ENCODE measurements at places on chromosomes 6 and 20.
A peak's percentile ranks its signal among the peaks of the same experiment; 100 is the strongest.

DNA sequence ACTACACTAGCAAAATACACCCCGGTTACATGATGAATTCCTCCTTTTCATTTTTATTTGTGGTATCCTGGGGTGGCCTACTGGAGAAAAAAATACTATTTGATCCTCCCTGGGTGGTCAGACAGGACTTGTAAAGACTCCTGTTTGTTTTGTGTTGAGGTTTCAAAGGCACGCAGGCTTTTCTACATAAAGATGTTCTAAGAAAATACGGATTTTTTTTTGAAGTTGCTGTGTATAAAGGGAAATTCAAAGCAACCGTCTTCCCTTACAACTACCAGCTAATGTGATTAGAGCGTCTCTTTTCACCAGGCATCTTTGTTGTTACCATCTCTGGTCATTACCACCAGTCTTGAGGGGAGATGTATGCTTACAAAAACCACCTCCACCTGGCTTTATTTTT, 187.1 kb downstream of the SOX4 start:
- peaks cover 6% of the 10 kb centered on the region for H3K27me3 ChIP-seq
- H3K4me1 ChIP-seq, result no peaks in the 10 kb centered on the region
- H3K27ac ChIP-seq, result no peak overlapping the region
- no peak for DNase-seq
- H3K4me3 ChIP-seq, result no peak overlapping the region

- DNase-seq, result no peak
- peaks cover 13% of the 10 kb centered on the region for H3K27me3 ChIP-seq
- H3K4me1 ChIP-seq, result no peaks in the 10 kb centered on the region
Measured at GRCh38 chr6:138862456-138862855, 66.6 kb downstream of the ECT2L start.

GRCh38 chr20:38104285-38104684, 60.8 kb downstream of the TGM2 start:
- H3K4me3 ChIP-seq, result no peak overlapping the region
- no peaks in the 10 kb centered on the region for H3K27me3 ChIP-seq
- no peaks in the 10 kb centered on the region for H3K4me1 ChIP-seq
- no peak overlapping the region for H3K27ac ChIP-seq
- no peak for DNase-seq

DNA sequence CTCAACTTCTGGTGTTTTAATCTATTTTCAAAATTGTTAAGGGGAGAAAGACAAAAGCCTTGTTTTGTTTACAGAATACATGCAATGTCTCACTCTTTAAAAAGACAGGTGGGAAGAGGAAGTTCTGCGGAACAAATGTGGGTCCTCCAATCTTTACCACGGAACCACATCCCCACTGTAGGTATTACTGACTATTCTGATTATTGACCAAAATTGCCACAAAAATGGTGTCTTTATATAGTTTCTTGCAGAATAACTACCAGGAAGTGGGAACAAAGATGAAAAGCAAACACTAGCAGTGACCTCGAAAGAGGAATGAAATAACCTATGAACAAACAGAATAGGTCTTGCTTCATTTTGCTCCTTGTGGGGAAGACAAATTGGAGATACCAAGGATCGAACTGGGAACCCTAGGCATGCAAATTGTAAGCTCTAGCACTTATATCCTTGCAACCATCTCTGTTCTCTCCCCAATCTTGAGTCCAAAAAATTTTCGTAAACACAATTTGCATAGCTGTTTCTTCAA, 106.7 kb downstream of the GPX5 start:
- DNase-seq, result no peak
- H3K36me3 ChIP-seq, result no peaks in the 10 kb centered on the region
- H3K27me3 ChIP-seq, result peaks cover 61% of the 10 kb centered on the region
- H3K4me1 ChIP-seq, result peaks cover 4% of the 10 kb centered on the region
- no peak overlapping the region for H3K4me3 ChIP-seq

GRCh38 chr6:89146718-89147700, 1.2 kb downstream of the PM20D2 start:
- H3K4me1 ChIP-seq, result peaks cover 11% of the 10 kb centered on the region
- no peaks in the 10 kb centered on the region for H3K27me3 ChIP-seq
- peak overlapping the region; percentile 24 for H3K27ac ChIP-seq
- DNase-seq, result no peak

DNA sequence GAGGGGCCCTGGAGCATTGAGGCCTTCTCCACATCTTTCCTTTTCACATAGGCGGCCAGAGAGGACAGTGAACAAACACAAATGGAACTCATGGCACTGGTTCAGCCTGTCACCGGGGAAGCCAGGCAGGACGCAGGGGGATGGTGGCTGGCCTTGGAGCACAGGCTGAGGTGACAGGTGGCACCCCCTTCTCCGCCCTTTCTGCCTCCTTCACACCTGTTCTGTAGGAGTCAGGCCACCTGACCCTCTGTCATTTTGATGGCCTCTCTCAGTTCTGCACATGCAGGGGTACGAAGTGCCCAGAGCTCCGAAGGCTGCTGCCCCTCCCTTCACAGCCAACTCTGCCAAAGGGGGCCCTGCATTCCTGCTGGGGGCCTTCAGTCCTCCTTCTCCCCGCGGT, 60.8 kb downstream of the CD40 start:
- no peaks in the 10 kb centered on the region for H3K36me3 ChIP-seq
- DNase-seq, result no peak
- H3K4me1 ChIP-seq, result no peaks in the 10 kb centered on the region
- H3K27ac ChIP-seq, result no peak overlapping the region

- H3K36me3 ChIP-seq, result no peaks in the 10 kb centered on the region
- no peaks in the 10 kb centered on the region for H3K27me3 ChIP-seq
- no peak for DNase-seq
Measured at GRCh38 chr20:12321736-12322135, 404.0 kb downstream of the BTBD3 start.

DNA sequence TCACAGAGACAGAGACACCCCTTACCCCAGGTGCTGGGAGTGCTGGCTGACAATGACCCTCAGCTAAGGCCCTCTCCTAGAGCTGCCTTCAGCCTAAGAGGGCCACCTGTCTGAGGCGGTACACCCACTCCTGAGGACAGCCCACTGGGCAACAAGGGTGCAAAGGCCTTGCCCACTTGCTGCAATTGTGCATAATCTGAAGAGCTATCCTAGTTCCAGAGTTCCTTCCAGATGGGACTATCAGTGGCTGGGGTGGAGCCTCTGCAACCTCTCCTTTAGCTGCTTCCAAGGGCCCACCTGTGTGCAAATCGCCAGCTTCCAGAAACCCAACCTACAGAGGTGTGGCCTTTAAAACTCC, 87.5 kb downstream of the PREX1 start:
- H3K36me3 ChIP-seq, result peaks cover 20% of the 10 kb centered on the region
- H3K4me1 ChIP-seq, result peaks cover 70% of the 10 kb centered on the region
- H3K27me3 ChIP-seq, result no peaks in the 10 kb centered on the region
- peak overlapping the region; percentile 87 for H3K27ac ChIP-seq

- no peak for DNase-seq
- no peaks in the 10 kb centered on the region for H3K27me3 ChIP-seq
- H3K4me1 ChIP-seq, result peaks cover 14% of the 10 kb centered on the region
- no peak overlapping the region for H3K4me3 ChIP-seq
Measured at GRCh38 chr20:38023181-38024001, 9.9 kb downstream of the TTI1 start.

DNA sequence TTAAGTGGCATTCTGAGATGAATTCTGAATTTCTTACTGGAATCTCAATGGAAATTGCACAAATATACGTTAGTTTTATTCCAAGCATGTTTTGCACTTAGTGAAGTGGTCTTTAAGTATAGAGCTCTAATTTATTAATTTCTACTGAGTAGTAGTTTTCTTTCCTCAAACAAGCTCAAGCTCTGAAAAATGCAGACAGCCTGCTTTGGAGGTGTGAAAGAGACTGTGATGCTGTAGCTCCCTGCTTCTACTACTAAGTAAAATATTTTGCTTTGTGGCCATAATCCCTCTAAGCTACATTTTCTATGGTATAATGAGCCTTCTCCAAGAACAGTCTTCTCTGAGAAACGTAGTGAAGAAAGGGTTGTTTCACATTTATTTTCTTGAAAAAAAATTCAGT, 243.5 kb upstream of the HS3ST5 start:
- no peaks in the 10 kb centered on the region for H3K4me1 ChIP-seq
- H3K27me3 ChIP-seq, result no peaks in the 10 kb centered on the region
- no peak overlapping the region for H3K4me3 ChIP-seq
- DNase-seq, result no peak
- no peak overlapping the region for H3K27ac ChIP-seq
- H3K36me3 ChIP-seq, result peaks cover 4% of the 10 kb centered on the region

DNA sequence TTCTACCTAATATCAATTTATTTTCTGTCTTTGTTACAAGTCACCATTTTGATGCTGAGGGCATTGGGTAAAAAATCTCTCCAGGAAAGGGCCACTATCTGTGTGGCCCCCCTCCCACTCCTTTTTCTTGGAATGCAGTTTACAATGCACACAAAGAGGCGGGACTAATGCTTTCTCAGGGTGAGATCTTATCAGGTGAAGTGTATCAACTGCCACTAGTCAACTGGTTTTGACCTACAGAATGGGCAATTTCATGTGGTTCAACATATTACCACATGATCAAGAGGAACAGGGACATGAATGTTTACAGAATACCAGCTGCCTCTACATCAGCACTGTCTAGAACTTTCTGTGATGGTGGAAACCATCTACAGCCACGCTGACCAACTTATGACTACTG, 3.7 kb downstream of the RRBP1 start:
- DNase-seq, result no peak
- H3K4me3 ChIP-seq, result no peak overlapping the region
- H3K36me3 ChIP-seq, result no peaks in the 10 kb centered on the region
- peaks cover 46% of the 10 kb centered on the region for H3K4me1 ChIP-seq
- no peaks in the 10 kb centered on the region for H3K27me3 ChIP-seq

- DNase-seq, result no peak
- H3K27me3 ChIP-seq, result peaks cover 17% of the 10 kb centered on the region
- peaks cover 5% of the 10 kb centered on the region for H3K36me3 ChIP-seq
- H3K4me1 ChIP-seq, result peaks cover 9% of the 10 kb centered on the region
- no peak overlapping the region for H3K4me3 ChIP-seq
- H3K27ac ChIP-seq, result no peak overlapping the region
Measured at GRCh38 chr6:155067956-155068615, 73.0 kb downstream of the TIAM2 start.

- H3K4me3 ChIP-seq, result no peak overlapping the region
- H3K27ac ChIP-seq, result no peak overlapping the region
Measured at GRCh38 chr6:54058236-54058635, 53.0 kb upstream of the MLIP start.

DNA sequence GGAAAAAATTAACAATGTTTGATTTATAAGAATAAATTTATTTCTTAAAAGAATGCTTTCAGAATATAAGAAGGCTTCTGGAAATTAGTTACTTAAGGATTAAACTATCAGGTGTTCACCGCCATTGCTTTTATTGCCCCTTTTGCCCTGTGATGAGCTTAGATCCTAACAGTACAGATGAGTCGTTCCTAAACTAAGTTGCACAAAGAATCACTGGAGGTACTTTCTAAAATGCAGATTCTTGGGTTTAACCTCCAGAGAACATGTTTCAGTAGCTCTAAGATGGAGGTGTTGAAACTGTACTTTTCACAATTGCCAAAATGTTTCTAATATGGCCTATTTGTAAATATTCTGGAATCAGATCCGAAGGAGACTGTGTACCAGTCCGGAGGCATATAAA, 211.9 kb downstream of the GMDS start:
- no peaks in the 10 kb centered on the region for H3K36me3 ChIP-seq
- H3K27me3 ChIP-seq, result no peaks in the 10 kb centered on the region
- DNase-seq, result no peak
